ENCODE measurements at places on chromosomes 1 and 21. TPM values are rescaled to one million over a fixed set of nuclear protein-coding genes. Genes with fewer than 3 reads are reported as not detected.

CACNA1S gene
- not detected for total RNA-seq

C1orf94 gene
- not detected for total RNA-seq

TARS2 gene
- 34.0 TPM for total RNA-seq

MAP3K21 gene
- total RNA-seq = 0.30 TPM

KDF1 gene
- 0.54 TPM for total RNA-seq

DNA sequence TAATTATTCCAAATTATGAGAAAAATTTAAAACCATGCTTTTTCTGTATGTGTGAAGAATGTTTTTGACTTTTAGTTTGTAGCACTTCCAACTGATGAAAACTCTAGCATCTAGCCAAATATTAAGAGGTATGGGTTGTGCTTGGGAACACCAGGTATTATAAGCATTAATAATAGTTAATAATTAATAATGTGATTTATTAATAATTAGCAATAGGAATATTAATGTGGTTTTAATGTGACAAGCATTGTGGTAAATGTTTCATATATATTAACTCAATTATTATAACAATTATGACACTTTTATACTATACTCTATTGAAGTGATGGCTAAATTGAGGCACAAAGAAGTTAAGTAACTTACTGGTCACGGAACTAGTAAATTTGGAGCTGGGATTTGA lies 7.9 kb downstream of the SLC30A7 start:
- no peaks in the 10 kb centered on the region for H3K27me3 ChIP-seq
- no peak overlapping the region for H3K4me3 ChIP-seq
- H3K36me3 ChIP-seq = peaks cover 70% of the 10 kb centered on the region
- no peak overlapping the region for H3K27ac ChIP-seq
- no peak for DNase-seq

GRCh38 chr1:58116284-58116683 lies 430.2 kb downstream of the OMA1 start:
- H3K27me3 ChIP-seq = no peaks in the 10 kb centered on the region
- no peak overlapping the region for H3K4me3 ChIP-seq
- DNase-seq = no peak
- H3K27ac ChIP-seq = no peak overlapping the region
- no peaks in the 10 kb centered on the region for H3K36me3 ChIP-seq

- H3K36me3 ChIP-seq = no peaks in the 10 kb centered on the region
- H3K4me1 ChIP-seq = no peaks in the 10 kb centered on the region
- DNase-seq = no peak
Measured at GRCh38 chr21:28269173-28269572, 723.5 kb downstream of the LTN1 start.

DNA sequence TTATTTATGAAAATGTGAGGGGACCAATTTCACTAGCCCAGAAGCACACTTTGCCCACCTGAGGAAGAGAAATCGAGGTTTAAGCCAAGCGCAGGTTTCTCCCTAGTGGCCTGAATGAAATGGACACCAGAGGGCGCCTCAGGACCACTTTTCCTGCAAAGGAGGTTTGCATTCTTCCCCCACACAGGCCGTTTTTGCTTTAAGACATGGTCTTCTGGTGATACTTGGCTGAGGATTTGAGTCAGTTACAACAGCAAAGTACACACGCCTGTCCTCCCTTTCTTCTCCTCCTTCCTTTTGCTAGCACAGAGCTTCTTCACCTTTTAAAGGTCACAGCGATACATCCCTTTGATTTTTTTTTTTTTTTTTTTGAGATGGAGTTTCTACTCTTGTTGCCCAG lies 5.4 kb downstream of the PLA2G2E start:
- no peaks in the 10 kb centered on the region for H3K27me3 ChIP-seq
- no peak overlapping the region for H3K27ac ChIP-seq
- peak; percentile 79 for DNase-seq
- no peak overlapping the region for H3K4me3 ChIP-seq

- no peak overlapping the region for H3K27ac ChIP-seq
- H3K36me3 ChIP-seq = no peaks in the 10 kb centered on the region
- DNase-seq = no peak
- no peak overlapping the region for H3K4me3 ChIP-seq
Measured at GRCh38 chr1:207875532-207875931, 35.4 kb downstream of the CD34 start.

DNA sequence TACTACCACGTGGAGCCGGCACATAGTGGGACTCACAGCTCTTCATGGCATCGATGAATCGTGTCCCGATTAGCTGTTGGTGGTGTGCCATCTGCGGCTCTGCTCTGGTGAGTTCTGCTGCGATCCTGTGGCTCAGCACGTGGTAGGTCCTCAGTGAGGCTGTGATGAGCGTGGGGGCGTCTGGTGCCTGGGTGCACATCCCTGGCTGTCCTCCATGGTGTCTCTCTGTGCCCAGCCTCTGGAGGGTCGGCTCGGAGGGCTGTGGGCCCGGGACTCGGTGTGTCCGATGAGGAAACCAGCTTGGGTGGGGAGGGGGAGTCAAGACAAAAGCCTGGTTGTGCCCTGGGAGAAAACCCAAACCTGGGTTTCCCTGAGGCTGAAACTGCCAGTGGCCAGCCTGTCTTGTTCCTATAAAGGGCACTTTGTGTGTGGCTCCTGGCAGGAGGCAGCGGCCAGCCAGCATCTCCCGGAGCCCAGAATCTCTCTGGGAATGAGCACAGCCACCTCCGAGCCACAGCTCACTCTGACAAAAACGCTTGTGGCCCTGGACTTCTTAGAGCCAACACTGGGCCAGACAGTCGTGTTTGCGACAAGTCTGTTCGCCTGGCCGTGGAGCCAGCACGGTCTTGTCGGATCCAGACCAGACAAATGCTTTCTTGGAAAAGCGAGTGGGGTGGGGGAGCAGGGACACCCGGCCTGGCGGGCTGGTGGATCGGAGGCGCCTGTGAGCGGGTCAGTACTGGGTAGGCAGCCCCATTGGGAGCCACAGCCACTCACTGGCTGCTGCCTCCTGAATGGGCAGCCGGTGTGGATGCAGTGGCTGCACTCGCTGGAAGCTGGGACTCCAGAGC lies 31.8 kb downstream of the SPSB1 start:
- H3K4me1 ChIP-seq = no peaks in the 10 kb centered on the region
- no peaks in the 10 kb centered on the region for H3K36me3 ChIP-seq
- no peak overlapping the region for H3K27ac ChIP-seq
- H3K4me3 ChIP-seq = no peak overlapping the region
- H3K27me3 ChIP-seq = no peaks in the 10 kb centered on the region
